ENCODE measurements at places on chromosomes 7 and 10.

GRCh38 chr7:157573244-157573643, 236.4 kb downstream of the DNAJB6 start:
- DNase-seq, result no peak

DNA sequence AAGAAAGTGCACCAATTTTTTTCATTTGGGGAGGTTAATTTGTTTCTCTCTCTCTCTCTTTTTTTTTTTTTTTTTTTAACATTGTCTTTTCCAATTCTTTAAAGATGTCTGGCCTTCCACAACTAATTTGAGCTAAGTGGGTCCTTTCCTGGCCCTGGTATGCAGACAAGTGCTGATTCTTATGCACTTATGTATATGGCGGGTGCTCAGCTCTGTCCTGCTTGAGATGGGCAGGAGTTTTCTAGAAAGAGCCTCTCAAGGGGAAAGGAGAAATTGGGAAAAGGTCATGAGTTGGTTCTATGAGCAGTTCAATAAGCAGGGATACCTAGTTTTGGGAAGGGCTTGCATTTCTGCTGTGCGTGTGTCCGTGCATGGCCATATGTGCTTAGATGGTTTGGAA, 67.8 kb upstream of the NPVF start:
- no peak for DNase-seq

GRCh38 chr7:121376979-121377378, 19.1 kb downstream of the FAM3C start:
- DNase-seq, result no peak

DNA sequence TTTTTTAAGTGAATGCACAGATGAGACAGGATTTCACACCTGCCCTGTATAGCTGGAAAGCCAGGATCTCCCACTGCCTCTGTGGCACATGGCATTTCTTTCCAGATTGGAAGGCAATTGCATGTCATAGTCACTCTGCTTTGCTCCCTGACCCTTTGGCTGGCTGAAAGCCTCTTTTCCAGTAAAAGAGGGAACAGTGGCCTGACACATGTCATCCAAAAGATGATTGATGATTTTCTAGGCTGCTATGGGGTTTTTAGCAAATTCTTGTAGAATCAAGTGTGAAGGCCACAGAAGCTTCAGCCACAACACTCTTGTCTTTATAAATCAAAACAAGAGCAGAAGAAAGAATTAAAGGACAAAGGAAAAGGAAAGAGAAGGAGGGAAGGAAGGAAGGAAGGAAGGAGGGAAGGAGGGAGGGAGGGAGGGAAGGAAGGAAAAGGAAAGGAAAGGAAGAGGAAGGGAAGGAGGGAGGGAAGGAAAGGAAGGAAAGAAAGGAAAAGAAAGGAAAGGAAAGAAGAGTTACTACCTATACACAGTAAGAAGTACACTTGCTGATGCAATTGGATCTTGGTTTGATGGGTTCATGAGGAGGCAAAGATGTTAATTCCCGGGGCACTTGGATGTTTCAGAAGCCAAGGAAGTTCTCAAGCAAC, 158.9 kb upstream of the FRMD4A start:
- no peak for DNase-seq

GRCh38 chr7:106167439-106168136, 55.5 kb upstream of the SYPL1 start:
- no peak for DNase-seq

GRCh38 chr7:17632384-17632783, 307.9 kb downstream of the SNX13 start:
- DNase-seq, result no peak

- no peak for DNase-seq
Measured at GRCh38 chr7:33191340-33191739, 62.0 kb downstream of the BBS9 start.

DNA sequence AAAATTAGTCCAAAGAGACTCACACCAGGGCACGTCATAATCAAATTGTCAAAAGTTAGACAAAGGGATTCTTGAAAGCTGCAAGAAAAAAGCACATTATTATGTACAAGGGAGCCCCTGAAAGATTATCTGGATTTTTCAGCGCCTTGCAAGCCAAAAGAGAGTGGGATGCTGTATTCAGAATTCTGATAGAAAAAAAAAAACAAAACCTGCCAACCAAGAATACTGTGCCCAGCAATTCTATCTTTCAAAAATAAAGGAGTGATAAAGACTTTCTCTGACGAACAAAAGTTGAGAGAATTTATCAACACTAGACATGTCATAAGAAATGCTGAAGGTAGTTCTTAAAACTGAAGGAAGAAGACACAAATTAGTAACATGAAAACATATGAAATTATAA, 240.2 kb downstream of the SNX13 start:
- no peak for DNase-seq

DNA sequence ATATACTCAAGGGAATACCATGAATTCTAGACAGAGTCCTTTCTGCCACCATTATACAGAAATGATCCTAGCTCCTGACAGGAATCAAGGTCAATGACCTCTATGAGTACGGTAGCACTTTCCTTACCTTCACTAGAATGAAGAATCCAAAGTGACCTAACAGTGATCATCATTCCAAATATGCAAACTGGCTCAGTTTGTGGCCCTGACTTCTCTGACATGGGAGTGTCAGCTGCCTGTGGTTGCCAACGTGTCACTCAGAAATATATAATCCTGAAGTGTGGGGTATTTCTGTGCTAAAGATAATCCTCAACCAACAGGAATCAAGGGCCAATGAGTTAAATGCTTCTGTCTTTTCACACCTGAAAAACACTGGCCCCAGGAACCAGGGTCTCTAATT, 45.7 kb downstream of the COPG2 start:
- no peak for DNase-seq

DNA sequence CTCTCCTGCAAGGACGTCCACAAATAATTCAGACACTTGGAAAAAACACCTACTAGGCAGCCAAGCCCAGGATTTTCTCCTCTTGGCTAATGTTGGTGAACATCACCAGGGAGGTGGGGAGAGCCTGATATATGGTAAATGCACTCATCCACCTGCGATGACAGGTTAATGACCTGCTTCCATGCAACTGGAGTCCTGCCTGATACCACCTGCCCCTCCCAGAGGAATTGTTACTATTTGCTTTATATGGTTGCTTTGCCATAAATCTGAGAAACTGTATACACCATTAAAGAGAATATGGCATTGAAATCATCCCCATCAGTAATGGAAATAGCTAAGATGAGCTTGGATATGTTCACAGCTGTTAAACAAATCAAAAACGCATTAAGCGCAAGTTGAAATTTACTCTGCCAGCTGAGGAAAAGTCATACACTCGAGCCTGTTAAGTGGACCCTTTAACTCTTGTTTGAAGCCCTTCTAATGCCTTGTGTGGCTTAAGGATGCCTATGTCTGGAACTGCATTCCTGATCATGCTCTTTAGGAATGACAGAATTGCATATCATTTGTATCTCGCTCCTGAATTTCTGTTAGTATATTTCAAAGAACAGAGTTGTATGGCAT, 208.3 kb downstream of the PRPF18 start:
- DNase-seq, result no peak

GRCh38 chr7:78479348-78479747, 680.8 kb downstream of the PHTF2 start:
- no peak for DNase-seq

Data from stimulated activated CD8-positive, alpha-beta memory T cell treated with anti-CD3 and anti-CD28 coated beads, Interleukin-4, amount 100 ng/mL, for 1 hour (primary cell).